Ascending aorta (tissue), 2 donors: ENCODE measurements at places on chromosomes 6 and 20. TPM values are rescaled to one million over a fixed set of nuclear protein-coding genes. Genes with fewer than 3 reads are reported as not detected.

Gene OR2H2
- total RNA-seq, result not detected

Gene SLC22A1
- total RNA-seq, result not detected

Gene SCAF8
- total RNA-seq, result 22.6 TPM

Gene CLDN20
- not detected for total RNA-seq

Gene SEMG1
- total RNA-seq, result not detected

Gene BPIFA3
- not detected for total RNA-seq

Gene FAM210B
- 17.9 TPM for total RNA-seq

Gene GTSF1L
- not detected for total RNA-seq

Gene TCP11
- total RNA-seq, result 0.43 TPM
